Large intestine (tissue), 12 donors: ENCODE measurements at places on chromosomes 16 and 17.
A peak's percentile ranks its signal among the peaks of the same experiment; 100 is the strongest.

DNA sequence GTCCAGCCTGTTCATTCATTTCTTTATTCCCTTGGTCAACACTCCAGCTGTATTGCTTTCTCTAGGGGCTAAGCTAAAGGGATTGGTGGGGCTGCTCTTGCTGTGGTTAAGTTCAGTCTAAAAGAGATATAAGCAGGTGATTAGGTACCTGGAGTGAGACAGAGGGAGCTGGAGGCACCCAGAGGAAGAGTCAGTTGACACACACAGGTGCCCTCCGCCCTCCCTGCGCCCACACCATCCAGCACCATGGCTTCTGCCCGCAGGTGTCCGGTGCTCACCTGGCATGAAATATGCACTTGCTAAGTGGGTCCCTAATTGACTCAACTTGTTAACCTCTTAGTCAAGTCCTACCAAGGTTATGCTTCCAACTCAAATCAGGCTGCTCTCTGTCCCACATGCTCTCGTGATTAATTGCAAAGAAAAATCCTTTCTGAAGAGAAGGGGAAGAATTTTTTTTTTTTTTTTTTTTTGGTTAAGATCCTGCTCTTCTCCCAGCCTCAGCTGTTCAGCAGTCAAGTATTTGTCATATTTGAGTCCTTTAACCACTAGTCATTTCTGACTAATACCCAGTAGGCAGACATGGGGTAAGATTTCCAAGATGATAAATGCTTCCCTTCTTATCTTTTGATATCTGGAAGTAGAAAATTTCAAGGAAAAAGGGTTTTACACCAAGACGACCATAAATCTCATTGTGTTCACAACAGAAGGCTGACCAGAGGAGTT, 199.8 kb upstream of the WSCD1 start:
- no peak for DNase-seq

DNA sequence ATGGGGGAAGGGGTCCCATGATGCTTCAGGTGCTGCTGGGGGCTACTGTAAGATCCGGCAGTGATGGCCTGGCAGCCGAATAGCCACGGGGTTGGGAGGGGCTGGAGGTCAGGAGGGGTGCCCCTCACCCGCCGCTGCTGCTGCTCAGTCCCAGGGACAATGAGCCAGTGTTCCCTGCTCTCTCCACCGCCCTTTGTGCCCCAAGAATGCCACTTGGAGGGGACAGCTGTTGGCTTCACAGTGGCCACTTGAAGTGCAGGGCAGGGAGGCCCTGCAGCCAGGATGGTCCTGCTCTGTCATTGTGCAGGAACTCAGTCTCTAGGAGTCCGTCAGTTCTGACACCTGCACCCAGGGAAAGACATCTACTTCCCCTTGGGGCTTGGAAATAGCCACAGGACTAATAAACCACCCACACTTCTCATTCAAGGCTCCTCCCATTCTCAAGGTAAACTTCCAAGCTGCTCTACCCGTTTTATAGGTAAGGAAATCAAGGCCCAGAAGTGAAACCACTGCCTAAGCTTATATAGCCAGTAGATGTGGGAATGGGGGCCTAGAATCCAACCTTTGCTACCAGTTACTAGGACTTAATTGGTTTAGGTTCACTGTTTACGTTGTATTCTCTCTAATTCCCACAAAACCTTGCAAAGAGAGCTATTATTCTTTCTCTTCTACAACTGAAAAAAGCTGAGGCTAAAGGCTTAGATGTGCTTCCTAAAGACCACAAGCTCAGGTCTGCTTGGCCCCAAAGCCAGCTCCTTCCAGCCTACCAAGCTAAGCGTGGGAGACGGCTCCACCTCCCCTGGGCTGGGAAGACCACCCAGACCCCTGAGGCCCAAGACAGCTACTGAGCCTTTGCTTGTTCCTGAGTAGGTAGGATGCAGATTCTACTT, 6.2 kb upstream of the CPSF4L start:
- no peak for DNase-seq

DNA sequence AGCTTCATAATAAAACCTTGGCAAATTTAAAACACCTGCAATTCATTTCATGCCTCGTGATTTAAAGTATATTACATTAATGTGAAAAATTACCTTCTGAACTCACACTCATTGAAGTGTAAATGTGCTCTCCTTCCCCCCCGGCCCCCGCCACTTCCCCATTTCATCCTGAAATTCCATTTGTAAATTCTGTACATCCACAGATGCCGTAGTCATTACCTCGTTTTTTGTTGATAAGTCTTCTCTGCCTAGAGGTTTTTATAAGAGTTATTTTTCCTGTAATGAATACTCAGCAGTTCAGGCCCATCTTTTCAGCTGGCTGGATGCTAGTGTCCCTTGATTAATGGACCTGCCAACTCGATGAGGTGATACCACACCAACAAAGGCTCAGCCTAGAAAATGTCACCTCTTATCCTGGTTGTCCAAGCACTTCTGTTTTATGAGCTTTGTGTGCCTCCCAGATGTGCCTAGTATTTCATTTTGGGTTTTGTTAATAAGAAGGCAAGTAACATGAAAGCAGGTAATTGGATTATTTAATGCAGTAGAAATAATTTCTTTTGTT, 64.8 kb upstream of the KIFC3 start:
- DNase-seq = no peak

DNA sequence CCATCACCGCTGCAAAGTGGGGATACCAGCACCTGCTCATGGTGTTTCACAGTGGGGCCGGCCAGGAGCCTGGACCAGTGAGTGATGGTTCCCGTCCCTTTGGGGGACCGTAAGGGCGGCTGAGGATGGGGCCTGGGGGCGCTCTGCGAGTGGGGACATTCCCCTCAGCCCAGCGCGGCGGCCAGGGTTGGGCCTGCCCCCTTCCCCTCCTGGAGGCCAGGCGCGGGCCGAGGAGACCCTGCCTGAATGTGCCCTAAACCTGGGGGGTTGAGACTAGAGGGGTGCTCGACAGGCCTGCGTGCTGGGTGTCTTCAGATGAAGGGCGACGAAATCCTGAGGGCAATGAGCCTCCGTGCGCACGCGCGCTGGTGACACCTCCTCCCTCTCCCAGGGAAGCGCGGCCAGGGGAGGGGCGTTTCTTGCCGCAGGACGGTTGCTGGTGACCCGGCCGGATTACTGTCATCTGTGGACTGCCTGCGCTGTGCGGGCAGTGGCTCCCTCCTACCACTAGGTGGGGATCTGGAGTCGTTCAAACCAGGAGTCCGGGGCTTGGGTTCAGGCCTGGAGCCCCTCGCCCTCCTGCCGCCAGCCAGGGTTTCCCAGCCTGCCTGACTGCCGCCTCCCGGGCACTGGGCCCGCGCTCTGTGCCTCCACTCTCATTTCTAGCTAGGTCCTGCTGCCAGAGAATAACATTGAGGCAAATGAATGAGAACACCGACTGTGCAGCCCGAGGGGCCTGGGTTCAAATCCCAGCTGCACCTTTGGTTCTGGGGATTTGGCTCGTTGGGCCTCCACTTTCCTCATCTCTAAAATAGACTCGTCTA, 17.1 kb downstream of the TBX2 start:
- DNase-seq = peak; percentile 63

GRCh38 chr17:67819722-67820121, 5.6 kb upstream of the BPTF start:
- DNase-seq = no peak

GRCh38 chr17:81852237-81852636, 8.1 kb downstream of the P4HB start:
- DNase-seq = no peak

GRCh38 chr16:12553191-12553590, 250.5 kb downstream of the CPPED1 start:
- no peak for DNase-seq

GRCh38 chr17:39787743-39788484, 50.2 kb downstream of the GRB7 start:
- no peak for DNase-seq

DNA sequence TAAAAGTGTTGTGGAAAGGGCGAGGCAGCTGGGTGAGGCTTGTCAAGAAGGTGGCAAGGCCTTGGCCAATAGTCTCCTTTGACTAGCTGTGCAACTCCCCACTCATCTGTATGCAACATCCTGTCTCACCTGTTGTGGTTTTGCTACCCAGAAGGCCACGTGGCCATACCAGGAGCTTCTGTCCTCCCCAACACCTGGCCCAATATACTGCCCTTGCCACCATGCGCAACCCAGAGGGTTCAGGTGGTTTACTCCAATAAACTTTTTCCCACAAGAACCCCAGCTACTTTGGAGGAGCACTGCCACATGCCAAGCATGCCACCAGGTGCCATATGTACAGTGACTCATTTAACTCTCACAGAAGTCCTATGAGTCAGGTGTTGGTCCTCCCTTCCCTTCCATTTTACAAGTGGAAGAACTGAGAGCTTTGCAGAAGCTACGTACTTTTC, 10.2 kb downstream of the MYO19 start:
- no peak for DNase-seq

GRCh38 chr16:85759136-85759535, 8.2 kb upstream of the C16orf74 start:
- no peak for DNase-seq

DNA sequence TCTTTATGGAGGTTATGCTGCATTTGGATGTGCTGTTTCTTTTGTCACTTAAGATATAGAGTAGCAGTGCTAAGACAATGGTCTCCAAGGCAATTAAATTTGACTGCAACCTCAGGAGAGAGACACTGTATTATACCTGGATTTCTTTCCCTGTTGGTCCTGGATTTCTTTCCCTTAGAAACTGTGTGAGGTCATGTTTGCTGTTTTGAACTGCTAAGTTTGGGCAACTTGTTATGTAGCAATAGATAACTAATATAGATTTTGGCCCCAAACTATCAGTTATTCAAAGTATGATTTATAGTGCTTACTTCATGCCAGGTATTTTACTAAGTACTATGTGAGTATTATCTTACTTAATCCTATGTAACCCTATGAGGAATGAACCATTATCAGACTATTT, 458.4 kb downstream of the HS3ST3B1 start:
- no peak for DNase-seq

- no peak for DNase-seq
These were observed 38.5 kb downstream of the CLEC3A start for GRCh38 chr16:78060809-78061208.
